HFFc6 (cell line): ENCODE measurements at places on chromosomes 5 and 9. TPM values are rescaled to one million over a fixed set of nuclear protein-coding genes. Genes with fewer than 3 reads are reported as not detected.

The TMOD1 gene
- total RNA-seq, result 0.15 to 0.58 TPM (median 0.24 TPM) in 3 replicates

The CCT5 gene
- 279 and 333 TPM in 2 replicates for total RNA-seq

- DNase-seq, result peak; percentile 76
Observed at GRCh38 chr5:175814691-175815090, 56.7 kb upstream of the CPLX2 start.

DNA sequence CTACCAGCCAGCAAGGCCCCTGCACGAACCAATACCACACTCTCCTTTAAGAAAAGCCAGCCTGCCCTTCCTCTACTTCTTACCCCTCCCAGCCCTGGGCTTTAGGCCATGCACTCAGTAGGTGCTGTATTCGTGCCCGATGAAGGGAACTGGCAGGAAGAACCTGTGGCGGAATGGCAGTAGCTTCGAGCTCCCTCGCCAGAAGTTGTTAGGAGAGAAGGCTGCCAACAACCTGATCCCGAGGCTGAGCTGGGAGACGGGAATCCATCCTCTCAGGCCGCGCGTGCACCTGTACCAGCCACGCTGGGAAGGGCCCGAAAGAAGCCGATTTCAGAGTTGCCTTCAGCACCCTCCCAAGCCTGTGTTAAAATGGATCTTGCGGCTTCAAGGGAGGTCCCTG, 45.3 kb upstream of the AKNA start:
- DNase-seq, result no peak

DNA sequence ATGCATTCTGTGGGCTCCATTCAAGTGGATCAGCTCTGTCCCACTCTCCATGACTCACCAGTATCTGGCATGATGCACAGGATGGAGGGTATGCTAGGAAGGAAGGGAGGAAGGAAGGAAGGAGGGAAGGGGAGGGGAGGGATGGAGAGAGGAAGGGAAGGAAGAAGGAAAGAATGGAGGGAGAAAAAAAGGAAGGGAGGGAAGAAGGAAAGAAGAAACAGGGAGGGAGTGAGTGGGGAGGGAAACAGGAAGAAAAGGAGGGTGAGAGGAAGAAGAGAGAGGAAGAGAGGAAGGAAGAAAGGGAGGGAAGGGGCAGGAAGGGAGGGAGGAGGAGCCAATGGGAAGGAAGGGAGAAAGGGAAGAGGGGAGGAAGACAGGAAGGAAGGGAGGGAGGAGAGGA, 5.3 kb upstream of the BARHL1 start:
- no peak for DNase-seq

DNA sequence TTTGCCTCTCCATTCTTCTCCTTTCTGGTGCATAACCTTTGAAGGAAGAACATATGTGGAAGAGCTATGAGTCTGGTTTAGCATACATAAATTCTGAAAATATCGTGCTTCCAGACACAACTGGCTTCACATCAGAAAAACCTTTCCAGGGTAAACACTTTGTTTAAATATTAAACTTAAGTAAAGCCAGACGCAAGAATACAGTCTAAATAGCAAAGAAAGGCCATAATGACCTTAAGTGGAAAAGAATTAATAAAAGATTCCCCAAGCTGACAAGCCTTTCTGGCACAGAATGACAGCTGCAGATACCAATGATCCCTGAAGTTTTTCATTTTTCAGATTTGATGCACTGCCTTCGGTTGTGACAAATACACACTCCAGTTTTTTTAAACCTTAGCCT, 13.5 kb upstream of the TSSK1B start:
- DNase-seq, result no peak

DNA sequence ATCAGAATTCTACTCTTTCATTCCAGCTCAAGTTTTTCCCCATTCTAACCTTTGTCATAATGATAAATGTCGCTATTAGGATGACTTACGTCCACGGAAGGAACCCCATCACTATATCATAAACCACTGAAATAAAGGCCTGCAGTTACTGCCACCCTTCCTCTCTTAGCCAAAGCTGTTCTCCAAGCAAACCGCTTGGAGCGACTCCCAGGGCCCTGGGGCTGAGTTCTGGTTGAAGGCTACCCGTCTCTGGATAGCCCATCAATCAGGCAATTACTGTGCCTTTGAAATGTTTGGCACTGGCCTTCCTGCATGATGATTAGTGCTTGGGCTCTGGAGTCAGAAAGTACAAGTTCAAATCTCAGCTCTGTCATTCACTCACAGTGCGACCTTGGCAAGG, 386.0 kb downstream of the SPOCK1 start:
- DNase-seq, result no peak

- DNase-seq, result no peak
Observed at GRCh38 chr9:131960311-131960710, 119.4 kb downstream of the MED27 start.
